A172 (cell line): ENCODE measurements at places on chromosomes 4 and X. TPM values are rescaled to one million over a fixed set of nuclear protein-coding genes. Genes with fewer than 3 reads are reported as not detected.
A peak's percentile ranks its signal among the peaks of the same experiment; 100 is the strongest.

DNA sequence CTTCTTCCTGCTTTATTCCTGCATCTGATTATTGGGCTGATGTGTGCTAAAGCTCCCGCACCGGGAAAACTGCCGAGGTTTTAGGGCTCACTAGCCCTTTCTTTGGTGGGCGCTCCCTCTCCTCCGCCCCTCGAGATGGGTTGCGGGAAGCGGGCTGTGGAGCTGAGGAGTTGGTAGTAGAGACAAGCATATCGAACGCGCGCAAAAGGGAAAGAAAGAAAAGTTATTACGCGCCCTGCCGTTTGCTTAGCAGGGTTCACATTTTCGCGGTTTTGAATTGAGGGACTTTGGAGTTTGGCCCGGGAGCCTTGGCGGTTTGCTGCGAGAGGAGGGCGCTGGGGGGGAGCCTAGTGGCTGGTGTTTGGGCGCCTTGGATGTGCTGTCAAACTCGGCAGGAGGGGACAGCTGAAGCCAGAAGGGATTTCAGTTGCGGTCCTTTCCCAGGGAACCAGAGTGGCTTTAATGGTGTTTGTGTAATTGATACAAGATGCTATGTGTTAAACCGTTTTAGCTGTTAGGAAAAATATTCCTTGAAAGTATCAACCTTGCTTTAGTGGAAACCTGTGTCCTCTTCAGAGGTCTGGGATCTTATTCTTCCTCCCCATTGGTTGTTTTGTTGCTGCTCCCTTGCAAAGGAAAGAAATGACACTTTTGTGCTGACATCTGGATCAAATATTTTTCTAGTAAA, 1.1 kb downstream of the GAB1 start:
- DNase-seq: no peak

- DNase-seq: no peak
Measured at GRCh38 chrX:68841251-68842049, 12.6 kb downstream of the EFNB1 start.

- DNase-seq: no peak
Measured at GRCh38 chr4:94759767-94760211, 2.0 kb downstream of the BMPR1B start.

DNA sequence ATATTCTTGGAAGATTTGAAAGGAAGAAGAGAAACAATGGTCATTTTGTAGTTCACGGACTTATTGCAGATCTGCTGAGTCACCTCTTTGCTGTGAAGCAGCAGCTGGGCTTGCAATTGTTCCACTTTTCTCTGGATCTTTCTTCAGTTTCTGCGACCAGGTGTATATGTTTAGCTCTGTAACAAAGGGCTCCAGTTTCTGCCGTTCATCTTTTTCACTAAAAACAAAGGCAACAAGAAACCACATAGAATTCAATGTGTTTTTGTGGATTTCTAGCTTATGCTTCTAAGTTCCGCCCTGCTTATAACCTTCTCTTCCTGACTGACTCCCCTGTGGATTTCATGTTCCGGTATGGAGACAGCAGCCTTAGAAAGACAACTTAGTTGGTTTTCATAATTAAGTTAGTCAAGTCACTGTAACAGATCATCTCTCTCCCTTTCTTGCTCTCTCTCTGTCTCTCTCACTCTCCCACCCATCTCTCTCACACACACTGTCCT, 121.6 kb upstream of the EPHA5 start:
- peak; percentile 22 for DNase-seq

DNA sequence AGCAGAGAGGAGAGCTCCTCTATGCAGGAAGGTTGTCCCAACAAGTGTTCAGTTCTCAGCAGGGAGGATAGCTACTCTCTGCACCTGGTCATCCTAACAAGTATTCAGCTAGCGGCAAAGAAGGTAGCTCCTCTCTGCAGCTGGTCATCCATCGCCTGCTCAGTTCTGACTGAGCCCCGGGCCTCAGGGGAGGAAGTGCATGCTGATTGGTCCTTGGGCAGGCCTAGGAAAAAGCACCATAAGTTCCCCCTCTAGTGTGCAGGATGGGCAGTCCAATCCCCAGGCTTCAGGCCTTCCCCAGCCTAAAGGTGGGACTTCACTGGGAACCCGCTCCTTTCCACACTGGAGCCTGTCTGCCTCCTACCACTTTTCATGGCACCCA, 4.4 kb upstream of the FBXW7 start:
- no peak for DNase-seq

DNA sequence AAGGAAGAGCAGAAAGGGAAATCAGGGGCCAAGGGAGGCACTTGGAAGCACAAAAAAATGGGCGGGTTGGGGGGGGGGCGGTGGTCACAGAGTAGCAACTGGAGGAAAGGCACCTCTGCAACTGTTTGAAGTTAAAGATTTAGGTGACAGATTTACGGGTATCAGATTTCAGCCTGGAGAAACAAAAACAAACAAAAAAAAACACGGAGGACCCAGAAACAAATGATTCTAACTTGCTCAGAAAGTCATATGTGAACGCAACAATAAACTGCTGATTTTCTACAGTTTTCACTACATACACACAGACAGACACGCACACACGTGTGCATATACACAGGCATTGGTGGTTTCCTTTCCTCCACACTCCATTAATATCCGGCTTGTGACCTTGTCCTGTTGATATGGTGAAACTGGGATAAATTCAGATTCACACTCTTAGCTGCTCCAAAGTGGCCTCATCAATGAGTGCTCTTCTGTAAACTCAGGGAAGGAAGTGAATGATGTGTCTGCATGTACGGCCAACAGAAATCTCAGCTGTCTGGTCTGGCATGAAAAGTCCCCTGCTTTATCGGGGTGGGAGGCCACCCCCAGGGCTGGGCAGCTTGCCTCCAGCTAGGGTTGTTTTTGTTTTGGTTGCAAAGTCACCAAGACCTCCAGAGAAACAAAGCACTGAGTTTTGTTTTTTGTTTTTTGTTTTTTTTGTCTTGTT, 54.3 kb downstream of the CHST7 start:
- DNase-seq: no peak

Gene BEX1
- total RNA-seq: 22.1 and 35.8 TPM in 2 replicates

Gene ZNF732
- not detected in 2 replicates for total RNA-seq

Gene RPGR
- 3.7 and 5.3 TPM in 2 replicates for total RNA-seq

Gene PCDH10
- 14.1 and 18.9 TPM in 2 replicates for total RNA-seq

Gene NPY1R
- total RNA-seq: 1.4 and 1.6 TPM in 2 replicates

Gene NRK
- total RNA-seq: not detected in 2 replicates
